Stimulated activated CD8-positive, alpha-beta memory T cell treated with anti-CD3 and anti-CD28 coated beads, Interleukin-7, amount 100 ng/mL, for 4 hours (primary cell): ENCODE measurements at places on chromosomes 12 and 14.
A peak's percentile ranks its signal among the peaks of the same experiment; 100 is the strongest.

- no peak for DNase-seq
Observed at GRCh38 chr14:92684801-92685560, 63.4 kb downstream of the LGMN start.

- DNase-seq = peak; percentile 38
Observed at GRCh38 chr12:2691006-2691344, 103.8 kb upstream of the FKBP4 start.

DNA sequence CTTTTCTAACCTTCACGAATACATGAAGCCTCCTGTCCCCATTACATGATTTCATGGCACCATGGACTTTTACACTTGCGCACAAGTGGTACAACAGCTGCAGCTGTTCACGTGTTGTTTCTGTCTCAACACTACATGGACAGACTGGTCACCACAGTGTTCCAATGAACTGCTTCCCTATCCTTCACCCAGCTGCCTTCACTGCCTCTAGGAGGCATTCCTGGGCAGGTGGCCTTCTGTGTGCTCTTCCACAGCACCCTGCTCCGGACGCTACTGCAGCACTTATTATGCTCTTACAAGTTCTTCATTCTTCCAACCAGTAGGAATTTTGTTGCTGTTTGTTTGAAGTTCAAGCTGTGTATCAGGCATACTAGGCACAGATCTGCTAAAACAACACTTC is 1.5 kb downstream of the MTERF2 start:
- DNase-seq = no peak

DNA sequence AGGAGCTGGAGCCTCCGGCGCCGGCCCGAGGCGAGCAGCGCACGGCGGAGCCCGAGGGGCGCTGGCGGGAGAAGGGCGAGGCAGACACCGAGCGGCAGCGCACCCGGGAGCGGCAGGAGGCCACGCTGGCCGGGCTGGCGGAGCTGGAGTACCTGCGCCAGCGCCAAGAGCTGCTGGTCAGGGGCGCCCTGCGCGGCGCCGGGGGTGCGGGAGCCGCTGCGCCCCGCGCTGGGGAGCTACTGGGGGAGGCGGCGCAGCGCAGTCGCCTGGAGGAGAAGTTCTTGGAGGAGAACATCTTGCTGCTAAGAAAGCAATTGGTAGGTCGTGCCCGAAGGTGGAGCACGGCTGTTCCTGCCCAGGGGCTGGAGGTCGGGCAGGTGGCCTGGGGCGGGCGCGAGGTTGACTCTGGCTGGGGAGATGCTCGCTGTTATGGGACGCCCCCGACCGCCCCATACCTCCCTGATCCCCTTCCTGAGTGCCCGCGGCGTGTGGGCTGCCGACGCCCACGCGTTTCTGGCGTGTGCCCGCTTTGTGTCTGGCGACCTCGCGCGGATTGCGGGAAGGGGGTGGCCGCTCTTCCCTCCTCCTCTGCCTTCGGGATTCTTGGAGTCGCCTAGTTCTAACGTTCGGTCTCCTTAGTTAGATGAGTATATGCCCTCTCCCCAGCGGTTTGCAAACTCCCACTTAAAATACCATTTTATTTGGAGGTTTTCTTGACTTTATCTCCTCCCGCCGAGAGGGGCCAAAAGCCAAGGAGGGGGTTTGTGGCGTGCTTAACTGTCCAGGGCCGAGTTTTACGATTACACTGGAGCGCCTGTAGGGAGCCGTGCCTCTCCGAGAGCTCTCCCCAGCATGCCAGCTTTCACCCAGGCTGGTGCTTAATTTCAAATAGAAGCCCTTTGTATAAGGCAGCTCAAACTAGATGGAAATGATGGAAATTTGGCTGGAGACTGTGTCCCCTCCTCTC is 752 bp downstream of the DACT1 start:
- no peak for DNase-seq
